ENCODE measurements at places on chromosomes 11 and 22.

DNA sequence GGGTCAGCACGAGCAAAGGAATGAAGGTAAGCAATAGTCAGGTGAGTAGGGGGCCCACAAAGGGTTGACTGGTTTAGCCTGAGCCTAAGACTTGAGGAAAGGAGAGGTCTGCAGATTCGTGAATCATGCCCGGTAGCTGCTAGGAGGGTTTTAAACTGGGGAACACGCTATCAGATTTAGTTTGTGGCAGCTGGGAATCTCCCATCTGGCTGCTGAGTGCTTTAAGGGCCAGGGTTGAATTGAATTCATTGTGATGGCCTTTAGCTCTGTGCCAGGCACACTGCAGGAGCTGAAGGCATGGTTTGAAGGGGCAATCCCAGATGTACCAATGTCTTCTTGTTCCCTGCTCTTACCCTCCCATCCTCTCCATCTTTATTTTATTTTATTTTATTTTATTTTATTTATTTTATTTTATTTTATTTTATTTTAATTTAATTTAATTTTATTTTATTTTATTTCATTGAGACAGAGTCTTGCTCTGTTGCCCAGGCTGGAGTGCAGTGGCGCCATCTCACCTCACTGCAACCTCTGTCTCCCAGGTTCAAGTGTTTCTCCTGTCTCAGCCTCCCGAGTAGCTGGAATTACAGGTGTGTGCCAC, 1.9 kb upstream of the NECTIN1 start:
- DNase-seq: no peak

GRCh38 chr11:69039501-69039900, 9.2 kb upstream of the TPCN2 start:
- DNase-seq: no peak

GRCh38 chr11:4699697-4700435, 2.2 kb upstream of the OR51E2 start:
- DNase-seq: no peak

DNA sequence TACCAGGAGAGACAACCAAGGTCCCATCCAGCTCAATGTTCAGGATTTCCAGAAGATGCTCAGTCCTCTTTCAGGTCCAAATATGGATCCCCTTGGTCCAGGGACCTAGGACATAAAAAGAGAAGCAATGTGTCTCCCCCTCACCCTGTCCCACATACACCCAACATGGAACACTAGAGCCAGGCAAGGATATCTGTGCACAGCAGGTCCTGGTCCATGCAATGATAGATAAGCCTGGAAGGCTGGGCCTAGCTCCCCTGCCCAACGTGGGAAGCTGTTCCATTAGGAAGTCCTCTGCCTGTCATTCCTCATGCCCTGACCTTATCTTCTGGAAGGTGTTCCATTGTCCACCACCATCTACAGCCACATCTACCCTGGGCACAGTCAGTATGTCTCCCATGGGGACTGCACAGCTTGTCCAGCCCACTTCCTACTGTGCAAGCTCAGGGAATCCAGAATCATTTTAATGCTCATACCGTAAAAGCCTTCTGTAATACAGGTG, 1434.8 kb downstream of the TBC1D22A start:
- DNase-seq: no peak

DNA sequence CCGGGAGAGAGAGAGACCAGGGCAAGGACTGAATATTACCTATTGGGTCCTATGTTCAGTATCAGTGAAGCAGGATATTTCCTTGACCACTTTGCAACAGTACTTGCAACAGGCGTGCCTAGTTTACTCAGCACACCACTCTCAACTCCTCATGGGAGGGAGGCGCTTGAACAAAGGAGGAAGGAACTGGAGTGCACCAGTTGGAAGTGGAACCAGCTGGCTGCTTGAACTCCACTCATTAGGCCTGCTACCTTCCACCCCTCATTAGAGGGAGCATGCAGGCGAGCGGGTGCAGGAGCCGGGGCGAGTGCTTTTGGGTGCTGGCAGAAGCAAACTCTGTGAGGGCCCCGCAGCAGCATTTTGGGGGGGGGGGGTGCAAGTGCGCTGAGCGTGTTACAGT, 1369.6 kb upstream of the RAG2 start:
- no peak for DNase-seq

GRCh38 chr11:11535611-11536010, 86.2 kb downstream of the GALNT18 start:
- no peak for DNase-seq

- DNase-seq: no peak
Observed at GRCh38 chr11:115942011-115942410, 437.8 kb upstream of the CADM1 start.

Measured in stimulated activated CD4-positive, alpha-beta T cell treated with anti-CD3 and anti-CD28 coated beads, Interleukin-1b, Interleukin-23, amount 100 ng/mL, for 48 hours (primary cell).